RPMI7951 (cell line): ENCODE measurements at places on chromosomes 11 and 22. TPM values are rescaled to one million over a fixed set of nuclear protein-coding genes. Genes with fewer than 3 reads are reported as not detected.

DNA sequence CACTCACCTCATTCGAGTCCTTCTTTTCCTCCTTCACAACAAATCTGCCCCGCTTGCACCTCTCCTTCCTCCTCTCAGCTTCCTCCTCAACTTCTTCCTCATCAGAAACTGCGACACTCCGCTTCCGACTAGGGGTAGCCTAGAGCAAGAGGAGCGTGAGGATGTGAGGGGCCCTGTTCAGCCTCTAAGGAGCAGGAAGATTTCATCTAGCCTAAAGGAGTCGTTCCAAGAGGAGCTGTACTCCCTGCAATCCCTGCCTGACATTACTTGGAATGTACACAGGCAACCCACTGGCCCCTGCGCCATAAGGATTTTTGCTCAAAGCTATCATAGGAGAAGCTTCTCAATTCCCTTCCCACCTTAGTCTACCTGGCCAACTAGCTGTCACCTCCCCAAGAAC is 34.5 kb downstream of the MORC2 start:
- no peak for DNase-seq

GRCh38 chr11:84437071-84437980 is 1151.2 kb upstream of the CCDC90B start:
- no peak for DNase-seq

DNA sequence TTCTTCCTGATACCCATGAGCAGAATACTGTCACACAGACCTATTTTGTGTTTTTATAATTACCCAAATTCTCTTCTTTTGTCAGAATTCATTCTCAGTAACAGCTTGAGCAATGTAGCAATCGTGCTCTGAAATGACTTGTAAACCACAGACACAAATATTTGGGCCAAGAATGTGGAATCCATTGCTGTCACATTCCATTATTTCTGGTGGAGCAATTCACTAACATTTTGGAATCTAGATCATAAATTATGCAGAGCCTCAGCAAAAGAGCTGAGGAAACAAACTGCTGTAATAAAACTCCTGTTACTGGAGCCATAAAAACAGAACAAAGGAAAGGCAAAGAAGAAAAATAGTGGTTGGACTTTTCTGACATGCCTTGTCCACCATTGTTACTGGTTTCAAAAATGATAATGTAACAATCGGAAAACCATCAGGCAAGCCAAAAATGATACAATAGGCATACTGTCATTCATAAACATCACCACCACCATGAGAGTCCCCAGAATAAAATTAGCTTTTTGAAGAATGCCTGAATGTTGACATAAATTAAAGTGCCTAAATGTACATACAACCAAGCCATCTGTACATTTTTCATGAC is 223.4 kb upstream of the PITPNB start:
- DNase-seq = peak; percentile 77

DNA sequence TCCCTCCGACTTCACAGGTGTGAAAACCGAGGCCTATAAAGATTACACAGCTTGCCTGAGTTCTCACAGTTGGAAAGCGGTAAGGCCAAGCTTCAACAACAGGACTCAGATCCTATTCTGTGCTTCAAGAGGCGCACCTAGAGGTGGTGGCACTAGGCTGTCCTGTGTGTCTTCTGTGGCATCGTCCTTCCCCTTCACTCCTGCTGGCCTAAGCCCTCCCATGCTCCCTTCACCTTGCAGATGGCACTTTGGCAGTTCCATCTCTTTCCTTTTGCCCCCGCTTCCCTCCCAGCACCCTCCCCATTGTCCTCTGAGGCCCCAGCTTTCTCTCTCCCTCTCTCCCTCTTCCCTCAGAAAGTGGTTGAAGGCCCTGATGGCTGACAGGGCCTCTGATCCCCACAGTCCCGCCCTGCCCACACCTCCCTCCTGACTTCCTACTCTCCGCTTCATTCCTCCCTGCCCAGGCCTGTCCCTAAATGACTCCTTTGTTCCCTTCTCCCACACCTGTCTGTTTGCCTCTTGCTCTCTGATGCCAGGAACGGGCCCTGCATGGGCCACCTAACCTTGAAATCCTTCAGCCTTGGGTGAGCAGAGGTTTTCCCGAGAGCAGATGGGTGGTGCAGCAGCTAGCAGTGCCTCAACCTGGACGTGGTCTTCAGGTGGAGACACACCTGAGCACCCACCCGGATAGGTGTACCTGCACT is 5.8 kb downstream of the TRIM29 start:
- no peak for DNase-seq

DNA sequence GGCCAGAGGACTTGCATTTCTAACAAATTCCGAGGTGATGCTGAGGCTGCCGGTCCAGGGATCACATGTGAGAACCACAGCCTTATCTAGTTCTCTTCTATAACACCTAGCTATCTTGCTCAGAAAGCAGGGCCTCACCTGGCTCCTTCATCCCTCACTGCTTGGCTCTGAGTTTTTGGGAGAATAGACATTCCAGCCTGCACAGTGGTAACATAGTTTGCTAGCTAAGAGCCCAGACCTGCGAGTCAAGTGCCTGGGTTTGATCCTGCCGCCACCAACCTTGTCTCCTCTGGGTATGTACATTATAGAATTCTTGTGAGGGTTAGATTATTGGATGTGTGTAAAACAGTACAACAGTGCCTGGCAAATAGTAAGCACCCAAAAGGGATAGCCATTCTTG is 13.5 kb upstream of the POU2AF1 start:
- DNase-seq = no peak

- no peak for DNase-seq
Measured at GRCh38 chr11:3927129-3927796, 71.8 kb downstream of the STIM1 start.

GRCh38 chr11:32331098-32331497 is 104.2 kb downstream of the WT1 start:
- peak; percentile 34 for DNase-seq

DNA sequence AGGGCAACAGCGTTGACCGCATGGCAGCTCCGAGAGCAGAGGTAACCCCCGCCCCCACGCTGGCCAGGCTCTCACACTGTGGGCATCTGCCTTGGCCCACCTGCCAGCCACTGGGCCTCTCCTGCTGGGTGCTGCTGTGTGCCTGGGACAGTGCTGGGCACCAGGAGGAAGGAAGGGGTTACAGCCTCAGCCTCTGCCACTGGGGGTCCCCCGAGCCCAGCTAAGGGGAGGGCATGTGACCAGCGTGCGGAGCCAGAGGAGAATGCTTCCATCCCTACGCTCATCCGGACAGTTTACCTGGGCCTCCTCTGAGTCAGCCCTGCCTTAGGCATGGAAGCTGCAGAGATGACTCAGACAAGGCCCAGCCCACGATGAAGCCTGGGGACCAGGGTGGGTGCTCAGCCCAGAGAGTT is 10.9 kb downstream of the NCF4 start:
- DNase-seq = peak; percentile 64

GRCh38 chr11:125957618-125958332 is 11.9 kb downstream of the VSIG10L2 start:
- no peak for DNase-seq

- DNase-seq = no peak
Measured at GRCh38 chr22:40236131-40236665, 58.5 kb downstream of the TNRC6B start.

DNA sequence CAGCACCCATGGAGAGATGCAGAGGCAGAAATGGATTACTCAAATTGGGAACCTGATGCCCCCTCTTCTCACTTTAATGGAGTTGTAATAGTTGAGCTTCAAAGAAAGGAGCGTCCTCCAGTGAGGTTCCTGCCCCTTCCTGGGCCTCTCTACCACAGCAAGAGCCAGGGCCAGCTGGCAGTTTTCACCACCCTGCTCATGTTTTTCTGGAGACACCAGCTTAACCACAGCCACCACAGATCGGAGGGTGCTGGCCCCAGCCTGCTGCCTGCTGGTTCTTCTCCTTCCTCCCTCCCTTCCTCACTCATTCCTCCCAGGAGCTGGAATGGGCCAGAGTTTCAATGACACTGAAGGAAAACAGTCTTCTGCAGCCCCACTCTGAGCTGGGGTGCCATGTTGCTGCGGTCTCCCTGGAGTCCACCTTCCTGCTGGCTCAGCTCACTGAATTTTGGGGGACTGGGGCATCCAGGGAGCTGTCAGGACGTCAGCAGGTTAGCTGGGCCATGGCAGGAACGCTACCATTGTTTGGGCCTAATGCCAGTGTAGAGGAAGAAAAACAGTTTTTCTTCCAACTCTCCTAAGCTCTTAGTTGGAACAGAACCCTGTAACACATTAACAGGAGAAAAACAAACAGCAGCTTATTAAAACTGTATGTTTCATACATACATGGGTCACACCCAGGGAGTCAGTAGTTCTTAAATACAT is 57.7 kb downstream of the TRAF6 start:
- DNase-seq = peak; percentile 94

- no peak for DNase-seq
Measured at GRCh38 chr22:48714231-48714630, 1113.4 kb downstream of the BRD1 start.

DNA sequence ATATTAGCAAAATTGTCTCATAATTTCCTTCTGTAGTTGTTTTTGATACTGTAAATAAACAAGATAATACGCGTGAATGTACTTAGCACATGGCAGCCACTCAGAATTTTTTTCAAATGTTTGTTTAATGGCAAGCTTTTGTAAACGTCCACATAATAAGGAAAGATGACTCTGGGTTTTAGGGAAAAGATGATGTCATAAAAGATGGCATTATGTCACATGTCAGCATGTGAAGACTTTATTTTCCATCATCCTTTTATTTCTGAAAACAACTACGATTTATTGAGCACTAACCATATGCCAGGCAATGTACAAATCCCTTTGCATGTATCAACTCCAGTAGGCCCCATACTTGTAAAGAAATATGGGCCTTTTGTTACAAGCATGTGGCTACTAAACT is 139.9 kb downstream of the C11orf91 start:
- no peak for DNase-seq

DNA sequence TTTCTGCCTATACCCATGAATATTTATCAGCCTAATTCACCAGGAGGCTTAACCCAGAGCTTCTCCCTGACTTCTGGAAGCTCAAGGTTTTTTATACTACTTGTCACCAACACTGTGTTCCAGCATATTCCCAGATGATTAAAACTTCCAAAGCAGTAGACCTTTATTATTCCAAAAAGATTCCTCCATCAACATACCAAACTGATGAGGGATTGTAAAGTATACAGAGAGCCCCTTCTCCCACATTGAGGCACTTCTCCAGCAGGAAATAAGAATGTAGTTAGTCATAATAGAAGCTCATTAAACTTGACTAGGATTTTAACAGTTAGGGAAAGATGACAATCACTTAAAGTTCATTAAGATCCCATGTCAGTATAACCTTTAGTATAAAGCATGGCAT is 51.4 kb upstream of the CEP126 start:
- peak; percentile 65 for DNase-seq

DNA sequence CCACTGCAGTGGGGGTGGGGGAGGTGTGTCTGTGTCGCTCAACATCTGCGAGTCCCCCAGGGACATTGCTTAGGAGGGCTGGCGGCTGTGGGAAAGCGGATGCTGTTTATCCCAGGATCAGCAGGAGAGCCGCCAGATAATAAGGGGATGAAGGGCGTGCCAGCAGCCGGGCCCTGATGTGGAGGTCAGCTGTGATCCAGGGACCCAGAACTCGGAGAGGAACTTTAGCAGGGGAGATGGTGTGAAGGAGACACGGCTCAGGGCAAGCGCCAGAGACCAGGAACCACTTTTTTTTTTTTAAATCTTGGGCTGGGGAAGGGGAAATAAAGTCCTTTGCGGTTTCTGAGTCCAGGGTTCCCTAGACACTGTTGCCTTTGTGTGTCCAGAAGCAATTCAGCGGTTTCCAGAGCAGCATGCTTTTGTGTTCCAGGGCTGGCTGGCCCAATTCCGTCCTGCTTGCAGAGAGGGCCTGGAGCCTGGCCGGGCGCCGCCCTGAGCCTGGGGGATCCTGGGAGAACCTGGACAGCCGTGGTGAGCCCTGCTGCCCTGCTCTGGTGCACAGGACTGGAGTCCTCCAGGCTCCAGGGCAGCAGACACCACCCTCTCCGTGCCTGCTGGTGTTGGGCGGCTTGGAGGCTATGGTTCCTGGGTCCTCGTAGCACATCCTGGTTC is at the start of gene GRAMD4:
Gene GRAMD4, plus strand, starts transcription at position 557 of the 672 bp plus-strand sequence. CDS start 6,414 bp downstream, outside the sequence.
- DNase-seq = peak; percentile 34

DNA sequence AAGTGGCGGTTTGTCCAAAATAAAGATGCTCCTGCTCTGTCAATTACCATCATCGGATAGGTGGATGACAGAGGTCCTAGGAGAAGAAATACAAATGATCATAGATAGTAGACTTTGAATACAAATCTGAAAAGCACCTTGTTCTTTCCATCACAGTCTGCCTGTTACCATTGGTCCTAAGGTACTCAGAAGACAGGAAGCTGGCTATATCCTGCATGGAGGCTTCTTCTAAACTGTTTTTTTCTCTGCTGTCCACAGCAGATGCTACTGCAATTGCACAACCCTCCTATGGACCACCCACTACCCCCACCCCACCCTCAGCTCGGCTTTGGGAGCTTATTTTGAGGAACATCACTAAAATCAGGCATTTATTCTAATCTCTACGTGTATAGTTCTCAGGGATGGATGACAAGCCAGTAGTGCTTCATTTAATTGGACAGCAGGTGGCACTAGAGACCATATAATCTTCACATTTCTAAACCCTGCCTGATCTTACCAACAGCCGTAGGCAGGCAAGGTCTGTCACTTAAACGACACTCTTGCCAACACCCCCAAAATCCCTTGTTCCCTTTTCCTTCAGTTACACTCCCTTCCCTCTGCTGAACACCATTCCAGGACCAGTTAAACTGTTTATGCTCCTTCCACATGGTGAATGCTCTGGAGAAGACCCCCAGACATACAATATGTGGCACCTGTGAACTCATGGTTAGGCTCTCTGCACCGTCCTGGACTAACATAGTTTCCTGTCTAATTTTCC is 6.6 kb upstream of the PTS start:
- peak; percentile 71 for DNase-seq

- DNase-seq = no peak
Measured at GRCh38 chr11:99803501-99803900, 782.8 kb downstream of the CNTN5 start.

DNA sequence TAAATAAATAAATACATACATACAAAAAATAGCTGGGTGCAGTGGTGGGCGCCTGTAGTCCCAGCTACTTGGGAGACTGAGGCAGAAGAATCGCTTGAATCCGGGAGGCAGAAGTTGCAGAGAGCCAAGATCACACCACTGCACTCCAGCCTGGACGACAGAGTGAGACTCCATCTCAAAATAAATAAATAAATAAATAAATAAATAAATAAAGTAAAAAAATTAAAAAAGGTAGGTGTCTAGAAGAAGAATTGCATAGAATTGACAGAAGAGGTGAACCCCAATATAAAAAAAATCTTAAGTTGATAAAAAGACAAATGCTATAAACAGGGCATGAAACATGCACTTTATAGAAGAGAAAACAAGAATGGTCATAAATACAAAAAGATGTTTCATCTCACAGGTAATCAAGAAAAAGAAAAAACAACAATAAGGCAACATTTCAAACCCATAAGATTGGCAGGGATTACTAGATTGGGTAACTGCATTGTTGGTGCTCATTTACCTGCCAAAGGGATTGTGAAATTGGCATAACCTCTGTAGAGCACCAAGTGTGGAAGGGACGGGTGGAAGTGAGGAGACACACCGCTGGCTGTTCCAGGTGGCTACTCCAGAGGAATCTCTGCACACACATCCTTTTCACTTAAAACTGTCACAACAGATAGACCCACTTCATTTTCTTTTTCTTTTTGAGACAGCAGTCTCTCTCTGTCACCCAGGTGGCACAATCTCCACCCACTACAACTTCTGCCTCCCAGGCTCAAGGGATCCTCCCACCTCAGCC is 44.7 kb downstream of the NF2 start:
- no peak for DNase-seq

GRCh38 chr11:66289548-66290329 is 796 bp upstream of the YIF1A start:
- no peak for DNase-seq

The MYO7A gene
- total RNA-seq = 0.29 and 0.36 TPM in 2 replicates

The PANX1 gene
- total RNA-seq = 40.6 and 42.9 TPM in 2 replicates

The OR2AT4 gene
- not detected in 2 replicates for total RNA-seq

The CCDC90B gene
- 71.1 and 72.8 TPM in 2 replicates for total RNA-seq

The USP2 gene
- 0.24 and 0.49 TPM in 2 replicates for total RNA-seq

The ROM1 gene
- total RNA-seq = 2.5 and 3.6 TPM in 2 replicates

The MRGPRE gene
- not detected in 2 replicates for total RNA-seq
